ENCODE measurements at places on chromosomes 7 and 10. TPM values are rescaled to one million over a fixed set of nuclear protein-coding genes. Genes with fewer than 3 reads are reported as not detected.

Gene RSPH10B2
- total RNA-seq: under 0.01 TPM

Gene EPHA1
- under 0.01 TPM for total RNA-seq

Gene PEX1
- 16.5 TPM for total RNA-seq

Gene CALHM1
- not detected for total RNA-seq

Gene GBX1
- total RNA-seq: not detected

Gene ADD3
- 350 TPM for total RNA-seq

Gene ECHDC3
- total RNA-seq: 15.1 TPM

Gene HSPA12A
- 9.0 TPM for total RNA-seq

Gene CYP2C9
- not detected for total RNA-seq

Gene EBLN1
- not detected for total RNA-seq

Gene CDK5
- total RNA-seq: 19.2 TPM

Gene CYP2C19
- total RNA-seq: not detected

Gene FAM180A
- total RNA-seq: 80.0 TPM

Gene BMS1
- total RNA-seq: 13.6 TPM

Gene TET1
- 4.7 TPM for total RNA-seq

Gene SUN3
- total RNA-seq: not detected

Gene PNLIPRP3
- 0.17 TPM for total RNA-seq

Gene NAPEPLD
- 18.9 TPM for total RNA-seq

Gene HTR5A
- total RNA-seq: not detected

Gene HKDC1
- under 0.01 TPM for total RNA-seq

Gene UNC5B
- 34.2 TPM for total RNA-seq

Gene STX1A
- total RNA-seq: 16.3 TPM

Gene KCP
- 0.66 TPM for total RNA-seq

Gene NEBL
- 0.17 TPM for total RNA-seq

Gene NEURL1
- under 0.01 TPM for total RNA-seq

Gene KIAA1217
- total RNA-seq: 5.5 TPM

Gene ACSM6
- total RNA-seq: not detected

Gene ATOH7
- not detected for total RNA-seq

Gene NKX1-2
- under 0.01 TPM for total RNA-seq

Gene TFPI2
- 14.5 TPM for total RNA-seq

Gene GRID2IP
- total RNA-seq: not detected

Gene HOXA9
- total RNA-seq: 0.15 TPM

Gene ODAD2
- under 0.01 TPM for total RNA-seq

Gene SLIT1
- total RNA-seq: under 0.01 TPM

Gene TMEM273
- total RNA-seq: not detected

Gene OR13A1
- not detected for total RNA-seq

Gene MRPL32
- 54.4 TPM for total RNA-seq

Gene CALML3
- total RNA-seq: not detected

Gene TMEM213
- not detected for total RNA-seq

Gene NDUFB8
- total RNA-seq: 157 TPM

Gene NPSR1
- not detected for total RNA-seq

Gene SLC13A1
- total RNA-seq: not detected

Gene FAM204A
- 71.6 TPM for total RNA-seq

Gene LRRD1
- not detected for total RNA-seq

Gene NEUROG3
- total RNA-seq: not detected

Gene SPDYE5
- not detected for total RNA-seq

Gene AKR1C4
- total RNA-seq: not detected

Gene ZPBP
- total RNA-seq: not detected

Data from smooth muscle cell of trachea (primary cell).